SK-N-SH treated with all-trans-retinoic acid at 6 μM for 48 hours (cell line): ENCODE measurements at places on chromosomes 3 and 15.
A peak's percentile ranks its signal among the peaks of the same experiment; 100 is the strongest.

GRCh38 chr15:78527325-78527724, 12.9 kb upstream of the PSMA4 start:
- no peak for ATAC-seq

GRCh38 chr3:134722969-134723368, 72.1 kb upstream of the EPHB1 start:
- peak; percentile 59 for ATAC-seq

- ATAC-seq = no peak
Observed at GRCh38 chr3:162441716-162442115, 945.1 kb downstream of the OTOL1 start.

DNA sequence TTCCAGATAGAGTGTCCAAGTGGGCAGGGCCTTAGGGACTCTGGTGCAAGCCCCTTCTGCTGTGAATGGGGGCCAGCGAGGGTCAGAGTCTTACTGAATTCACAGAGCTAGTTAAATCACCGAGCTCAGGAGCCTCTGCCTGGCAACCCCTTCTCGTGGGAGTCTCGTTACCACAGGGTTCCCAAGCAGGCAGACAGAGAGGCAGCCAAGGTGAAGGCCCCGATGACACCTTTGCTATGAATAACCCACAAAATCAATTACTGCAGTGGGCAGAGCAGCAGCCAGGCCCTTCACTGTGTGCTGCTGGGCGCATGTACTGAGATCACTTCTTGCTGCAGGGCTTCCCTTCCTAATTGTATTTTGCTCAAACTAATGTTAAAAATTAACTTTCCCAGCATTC, 56.9 kb downstream of the SPSB4 start:
- ATAC-seq = no peak

DNA sequence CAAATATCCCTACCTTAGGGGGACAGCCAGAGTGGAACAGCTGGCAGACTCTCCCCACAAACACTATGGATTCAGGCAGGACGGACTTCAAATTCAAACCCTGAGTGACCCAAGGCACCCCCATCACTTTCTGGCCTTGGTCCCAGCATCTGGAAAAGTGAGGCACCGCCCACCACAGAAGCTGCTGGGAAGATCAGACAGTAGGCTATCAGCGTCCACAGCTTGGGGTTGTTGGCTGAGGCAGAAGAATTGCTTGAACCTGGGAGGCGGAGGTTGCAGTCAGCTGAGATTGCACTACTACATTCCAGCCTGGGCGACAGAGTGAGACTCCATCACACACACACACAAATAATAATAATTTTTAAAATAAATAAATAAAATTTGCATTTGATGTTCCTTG, 8.5 kb downstream of the PFKFB4 start:
- no peak for ATAC-seq

GRCh38 chr3:171801738-171802589, 8.3 kb downstream of the PLD1 start:
- peak; percentile 25; the same call in 2 of the 3 replicates for ATAC-seq

DNA sequence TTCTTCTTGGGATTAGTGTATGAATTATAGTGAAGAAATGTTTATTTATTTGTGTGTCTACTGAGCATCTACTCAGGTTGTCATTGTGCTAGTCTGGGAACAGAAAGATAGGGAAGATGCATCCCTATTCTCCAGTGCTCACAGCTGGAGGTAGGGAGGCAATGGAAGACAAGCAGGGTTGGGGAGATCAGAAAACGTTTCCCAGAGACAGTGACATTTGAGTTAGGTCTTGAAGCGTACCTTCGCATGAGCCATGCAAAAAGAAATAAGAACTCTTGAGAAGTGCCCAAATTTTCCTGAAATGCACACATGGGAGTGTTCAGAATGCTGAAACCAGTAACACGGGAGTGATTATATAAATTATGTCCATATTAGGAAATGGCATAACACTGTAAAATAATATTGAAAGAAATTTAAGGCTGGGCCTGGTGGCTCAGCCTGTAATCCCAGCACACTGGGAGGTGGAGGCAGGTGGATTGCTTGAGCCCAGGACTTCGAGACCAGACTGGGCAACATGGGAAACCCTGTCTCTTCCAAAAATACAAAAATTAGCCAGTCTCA, 5.3 kb upstream of the CEMIP start:
- ATAC-seq = no peak

DNA sequence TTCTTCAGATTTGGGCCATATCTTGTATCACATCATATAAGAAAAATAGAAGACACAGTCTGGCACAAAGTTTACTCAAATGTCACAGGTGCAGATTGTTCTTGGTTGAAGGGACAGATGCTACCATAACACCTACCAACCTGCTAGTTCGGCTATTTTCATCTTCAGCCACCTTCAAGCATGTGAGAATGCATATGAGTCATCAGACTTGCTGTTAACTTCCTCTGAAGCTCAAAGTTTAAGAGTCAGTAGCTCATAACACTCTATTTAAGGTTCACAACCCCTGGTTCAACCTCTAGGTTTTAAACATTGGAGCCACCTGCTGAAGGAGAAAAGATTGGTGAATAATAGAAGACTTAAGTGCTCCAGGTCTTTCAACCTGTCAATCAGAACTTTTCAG, 522.8 kb downstream of the NLGN1 start:
- no peak for ATAC-seq

DNA sequence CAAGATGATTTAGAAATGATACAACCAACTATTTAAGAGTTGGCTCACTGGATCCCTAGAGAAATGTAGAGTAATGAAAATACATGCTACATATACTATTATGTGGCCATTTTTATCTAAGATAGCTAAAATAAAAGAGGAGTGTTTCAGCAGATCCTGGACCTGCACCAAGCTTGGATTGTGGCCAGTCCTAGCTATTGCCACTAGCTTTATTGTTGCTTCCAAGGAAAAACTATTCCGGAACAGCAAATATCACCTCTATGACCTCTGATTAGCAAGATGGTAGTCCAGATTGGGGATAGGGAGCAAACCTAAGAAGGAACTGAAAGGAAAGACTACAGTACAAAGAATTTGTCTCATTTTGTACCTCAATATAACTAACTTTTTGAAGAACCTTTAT, 63.7 kb upstream of the NDN start:
- no peak for ATAC-seq

DNA sequence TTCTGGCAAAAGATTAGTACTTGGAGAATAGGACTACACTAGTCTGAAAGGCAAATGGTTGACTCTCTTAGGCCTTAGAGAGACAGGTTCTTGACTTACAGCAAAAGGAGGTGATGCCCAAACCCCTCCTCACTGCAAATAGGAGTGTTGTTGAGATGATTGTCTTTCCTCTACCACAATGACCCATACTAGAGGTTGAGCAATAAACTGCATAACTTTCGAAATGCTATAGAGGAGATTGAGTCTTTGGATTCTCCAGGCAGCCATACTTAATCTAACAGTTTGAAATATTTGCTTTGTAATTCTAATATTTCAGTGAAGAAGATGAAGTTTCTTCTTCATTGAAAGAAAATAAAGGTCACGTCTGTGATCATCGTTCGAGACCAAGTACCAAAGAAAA, 498.5 kb upstream of the GBE1 start:
- ATAC-seq = no peak

- peak; percentile 42 for ATAC-seq
Observed at GRCh38 chr15:35312344-35312743, 227.2 kb upstream of the NANOGP8 start.

DNA sequence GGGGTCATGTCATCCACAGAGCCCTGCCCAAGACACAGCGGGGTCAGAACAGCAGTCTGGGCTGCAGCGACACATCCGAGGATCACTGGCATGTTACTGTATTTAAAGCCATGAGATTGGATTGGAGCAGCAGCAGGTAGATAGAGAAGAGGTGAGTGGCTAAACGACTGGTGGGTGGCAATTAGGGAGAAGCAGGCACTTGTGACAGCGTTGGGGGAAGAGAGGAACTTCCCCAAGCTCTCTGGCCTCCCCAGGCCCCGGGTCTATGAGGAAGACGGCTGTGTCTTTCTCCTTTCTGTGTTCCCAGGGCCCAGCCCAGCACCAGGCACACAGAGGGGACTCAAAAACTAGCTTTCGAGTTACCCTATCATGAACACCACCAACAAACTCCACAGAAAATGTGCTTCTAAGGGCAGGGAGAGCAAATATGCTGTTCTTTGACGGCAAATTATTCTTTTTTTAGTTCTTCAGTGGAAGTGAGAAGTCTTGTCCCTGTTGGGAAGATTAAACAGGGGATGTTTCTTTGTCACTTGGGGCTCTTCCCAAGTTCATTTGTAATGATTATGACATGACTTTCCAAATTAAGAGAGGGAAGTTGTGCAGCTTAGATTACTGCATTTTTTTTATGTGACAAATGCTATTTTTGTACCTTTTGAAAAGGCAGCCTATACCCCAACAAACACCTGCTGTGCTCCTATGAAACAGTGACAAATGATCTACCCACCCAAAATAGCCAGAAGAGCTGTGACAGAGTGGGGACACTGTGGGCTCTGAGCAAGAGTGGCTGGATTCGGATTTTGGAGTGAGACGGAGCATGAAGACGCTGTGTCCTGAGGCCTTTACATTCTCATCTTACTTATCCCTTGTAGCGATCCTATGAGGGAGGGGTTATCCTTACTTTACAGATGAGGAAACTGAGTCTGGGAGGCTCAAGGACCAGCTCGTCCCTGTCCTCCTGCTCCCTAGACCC, 7.2 kb upstream of the SYNM start:
- ATAC-seq = no peak

DNA sequence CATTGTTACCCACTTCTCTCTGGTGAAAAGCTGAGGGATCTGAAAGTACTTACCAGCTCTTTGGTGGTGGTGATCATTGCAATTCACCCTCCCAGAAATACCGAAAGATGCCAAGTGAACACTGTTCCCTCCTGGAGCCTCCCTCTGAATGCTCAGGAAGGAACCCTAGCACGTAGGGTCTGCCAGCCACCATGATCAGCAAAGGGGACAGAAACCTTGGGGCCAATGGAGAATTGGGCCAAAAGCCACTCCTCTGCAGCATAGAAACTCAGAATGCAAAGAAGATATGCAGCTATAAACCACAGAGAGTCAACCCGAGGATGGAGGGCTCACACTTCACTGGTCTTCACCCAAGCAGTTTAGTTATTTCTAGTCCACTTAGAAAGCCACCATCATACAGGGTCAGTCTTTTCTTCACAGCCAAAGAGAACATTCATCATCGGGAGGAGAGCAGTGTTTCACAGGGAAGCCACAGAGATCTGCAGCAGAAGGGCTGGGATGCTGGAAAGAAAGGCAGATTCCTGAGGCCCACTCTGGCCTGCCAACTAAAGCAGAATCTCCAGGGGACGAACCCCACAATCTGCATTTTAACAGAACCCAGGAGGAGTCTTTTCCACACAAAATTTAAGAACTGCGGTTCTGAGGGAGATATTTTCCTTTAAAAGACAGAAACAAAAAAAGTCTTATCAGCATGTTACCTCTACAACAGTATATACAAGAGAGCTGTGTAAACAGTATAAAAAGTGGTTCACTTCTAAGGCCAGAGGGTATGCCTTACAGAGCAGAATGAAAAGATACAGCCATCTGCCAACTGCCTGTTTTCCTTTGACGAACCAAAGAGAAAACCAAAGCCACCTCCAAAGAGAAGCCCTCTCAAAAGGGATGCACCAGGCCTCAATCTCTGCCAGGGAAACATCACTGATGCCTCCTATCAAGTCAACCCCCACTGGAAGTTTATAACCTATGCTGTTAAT, 11.3 kb downstream of the TBC1D2B start:
- no peak for ATAC-seq

DNA sequence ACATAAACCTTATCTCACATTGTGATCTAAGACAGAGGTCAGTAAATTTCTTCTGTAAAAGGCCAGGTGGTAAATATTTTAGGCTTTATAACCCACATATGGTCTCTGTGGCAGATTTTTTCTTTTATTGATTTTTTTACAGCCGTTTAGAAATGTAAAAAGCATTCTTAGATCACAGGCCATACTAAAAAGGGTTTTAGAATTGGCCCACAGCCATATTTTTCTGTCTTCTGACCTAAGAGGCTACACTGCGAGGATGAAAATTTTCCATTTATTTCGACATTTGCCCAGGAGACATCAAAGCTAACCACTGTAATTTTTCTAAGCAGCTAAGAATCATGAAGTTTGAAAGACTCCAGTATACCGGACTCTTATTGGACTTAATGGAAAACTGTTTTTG, 377.2 kb upstream of the SGO1 start:
- ATAC-seq = no peak
